Cerebellar nuclear complex (tissue), 1 donor: ENCODE measurements at places on chromosomes 4 and X.

- no peak for DNase-seq
Measured at GRCh38 chr4:13349096-13349495, 135.0 kb downstream of the RAB28 start.

DNA sequence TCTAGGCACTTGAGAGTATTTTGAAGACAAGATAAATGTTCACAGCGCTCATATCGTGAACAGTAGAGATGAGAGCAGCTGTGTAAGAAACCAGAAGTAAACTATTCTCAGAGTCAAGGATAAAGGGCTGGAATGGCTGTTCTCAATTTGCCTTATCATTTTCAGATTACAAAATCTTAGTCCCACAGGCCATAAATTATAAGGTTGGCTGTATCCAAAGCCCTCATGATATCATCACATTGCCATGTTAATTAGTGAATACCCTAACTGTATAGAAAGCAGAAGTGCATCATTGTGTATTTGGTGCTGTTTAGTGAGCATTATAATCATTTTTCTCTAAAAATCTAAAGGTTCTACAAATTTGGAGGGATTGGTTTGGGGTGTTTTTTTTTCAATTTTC is 168.9 kb upstream of the EDNRA start:
- no peak for DNase-seq

- no peak for DNase-seq
Measured at GRCh38 chr4:10239982-10240654, 123.5 kb upstream of the WDR1 start.

DNA sequence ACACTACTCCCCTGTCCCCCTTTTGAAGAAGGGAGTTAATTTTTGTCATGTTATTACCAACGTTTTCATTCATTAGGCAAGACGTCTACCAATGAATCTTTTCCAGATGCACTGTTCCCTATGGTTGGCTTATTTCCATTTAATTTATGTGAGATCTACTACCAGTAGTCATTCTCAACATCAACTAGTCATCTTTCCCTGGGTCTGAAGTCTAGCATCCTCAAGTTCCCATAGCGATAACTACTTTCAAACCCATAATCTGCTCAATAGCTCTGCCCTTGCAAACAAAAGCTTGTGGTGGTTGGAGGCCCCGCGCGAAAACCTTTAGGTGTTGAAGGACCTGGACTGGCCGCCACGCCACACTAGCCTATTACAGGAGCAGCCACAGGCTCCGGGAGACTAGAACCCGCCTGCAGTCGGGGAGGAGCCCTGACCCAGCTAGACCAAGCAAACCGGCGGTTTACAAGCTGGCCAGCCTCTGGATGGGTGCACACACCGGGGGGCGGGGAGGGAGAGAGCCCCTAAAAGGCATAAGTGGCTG is 746 bp downstream of the PPAT start:
- no peak for DNase-seq

DNA sequence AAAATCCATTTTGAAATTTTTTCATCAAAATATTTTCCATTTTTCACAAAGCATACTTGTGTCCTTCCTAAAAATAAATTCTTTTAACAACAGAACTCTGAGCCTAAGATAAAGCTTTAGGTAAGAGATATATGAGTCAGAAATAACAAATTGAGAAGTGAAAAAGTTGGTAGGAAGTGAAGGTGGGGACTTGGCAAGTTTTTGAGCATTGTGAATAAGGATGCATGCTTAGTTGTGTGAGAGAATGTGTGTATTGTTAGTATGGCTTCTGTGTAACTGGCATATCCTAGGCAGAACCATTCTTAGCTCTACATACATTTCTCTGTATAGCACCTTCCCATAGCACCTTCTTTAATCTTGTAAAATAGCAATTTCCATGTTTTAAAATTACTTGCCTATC is 6.8 kb downstream of the ASB5 start:
- no peak for DNase-seq

- no peak for DNase-seq
Measured at GRCh38 chr4:169215656-169216055, 55.1 kb downstream of the SH3RF1 start.

DNA sequence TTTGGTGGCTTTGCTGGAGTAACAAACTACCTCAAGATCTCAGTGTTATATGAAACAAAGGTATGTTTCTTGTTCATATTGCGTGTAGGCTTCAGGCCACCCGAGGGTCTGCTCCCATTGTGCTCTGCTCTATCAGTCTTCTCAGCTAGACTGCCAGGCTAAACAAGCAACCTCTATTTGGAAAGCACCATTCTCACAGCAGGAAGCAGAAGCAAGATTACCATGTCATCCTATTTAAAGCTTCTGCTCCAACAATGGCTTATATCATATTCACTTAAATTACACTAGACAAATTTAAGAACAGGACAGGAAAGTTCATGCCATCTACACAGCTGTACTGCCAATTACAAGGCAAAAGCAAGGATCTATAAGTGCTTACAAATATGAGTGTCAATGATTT is 385.8 kb downstream of the PPARGC1A start:
- no peak for DNase-seq

GRCh38 chr4:13703096-13703495 is 75.6 kb upstream of the BOD1L1 start:
- no peak for DNase-seq

DNA sequence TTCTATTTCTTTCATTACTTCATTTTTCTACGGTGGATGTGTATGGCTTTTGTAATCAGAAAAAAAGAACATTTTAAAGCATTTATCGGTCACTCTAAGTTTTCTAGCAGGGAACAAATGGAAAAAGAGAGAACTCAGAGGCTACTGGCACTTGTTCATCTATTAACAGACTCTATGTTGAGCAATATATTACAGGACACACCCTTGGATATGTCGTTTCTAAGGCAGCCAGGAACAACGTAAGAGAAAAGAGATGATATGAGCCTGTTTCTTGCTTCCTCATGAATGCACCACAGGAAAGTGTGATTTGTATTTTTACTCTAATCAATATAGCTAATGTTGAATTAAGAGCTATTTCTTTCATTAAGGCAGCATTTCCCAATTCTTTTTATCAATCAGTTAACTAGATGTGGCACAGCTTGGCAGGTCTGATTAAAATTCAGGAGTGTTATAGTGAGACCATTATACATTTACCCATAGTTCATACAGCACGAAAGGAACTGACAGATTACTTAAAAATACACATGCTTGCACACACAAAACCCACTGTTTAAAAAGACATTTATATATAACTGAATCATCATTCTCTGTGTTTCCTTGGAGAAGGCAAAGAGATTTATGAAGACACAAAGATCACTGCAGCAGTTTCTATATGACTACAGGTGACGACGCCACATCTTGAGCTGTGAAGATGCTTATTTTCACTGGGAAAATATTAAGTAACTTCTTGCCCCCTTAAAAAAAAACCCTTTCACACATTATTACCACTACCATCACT is 13.0 kb downstream of the RAB9B start:
- DNase-seq, result no peak

DNA sequence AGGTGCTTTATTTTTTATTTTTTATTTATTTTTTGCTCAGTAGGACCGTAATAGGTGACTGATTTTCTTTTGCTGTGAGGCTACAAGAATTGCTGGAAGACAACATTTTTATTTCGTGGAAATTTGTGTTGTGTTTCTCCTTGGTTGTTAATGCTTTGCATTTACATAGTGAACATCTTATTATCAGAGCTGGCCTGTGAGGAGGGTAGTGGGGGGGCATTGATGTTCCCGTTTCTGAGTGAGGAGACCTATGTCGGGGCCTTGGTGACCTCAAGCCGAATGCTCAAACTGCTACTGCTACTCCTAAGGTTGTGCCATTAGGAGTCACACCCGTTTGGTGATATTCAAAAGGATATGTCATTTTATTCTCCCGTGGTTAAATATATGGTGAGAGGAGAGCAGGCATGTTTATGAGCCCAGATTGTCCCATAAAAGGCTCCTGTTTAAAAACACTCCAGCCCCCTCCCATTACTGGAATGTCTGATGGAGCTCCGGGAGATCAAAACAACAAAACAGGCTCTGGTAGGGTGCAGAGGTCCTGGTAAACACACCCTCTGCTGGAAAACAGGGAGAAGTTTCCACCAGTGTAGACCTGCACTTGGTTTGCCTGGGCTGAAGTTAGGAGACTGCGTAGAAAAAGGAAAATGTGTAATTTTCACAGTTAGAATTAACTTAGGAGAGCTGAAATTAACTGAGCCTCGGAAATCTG is 5.6 kb downstream of the PDGFRA start:
- no peak for DNase-seq

GRCh38 chr4:174215961-174216680 is 67.3 kb downstream of the FBXO8 start:
- DNase-seq, result no peak

DNA sequence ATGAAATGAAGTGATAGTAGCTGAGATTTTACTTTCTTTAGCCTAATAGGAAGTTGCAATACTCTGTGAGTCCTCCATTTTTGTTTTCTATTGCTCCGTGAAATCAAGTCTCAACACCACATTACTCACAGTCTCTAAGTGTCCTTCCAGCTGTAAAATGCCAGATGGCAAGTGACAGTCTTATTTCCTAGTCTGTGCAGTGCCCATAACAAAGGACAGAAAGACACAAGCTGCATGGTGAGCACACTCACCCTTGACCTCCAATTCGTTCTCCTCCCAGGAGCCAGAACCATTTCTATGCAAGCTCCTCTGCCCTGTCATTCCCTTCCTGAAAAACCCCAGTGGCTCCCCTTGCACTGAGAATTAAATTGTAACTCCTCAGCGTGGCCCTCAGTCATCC is 101.6 kb downstream of the PARM1 start:
- no peak for DNase-seq

- DNase-seq, result no peak
Measured at GRCh38 chr4:79141530-79141929, 184.3 kb downstream of the NAA11 start.

DNA sequence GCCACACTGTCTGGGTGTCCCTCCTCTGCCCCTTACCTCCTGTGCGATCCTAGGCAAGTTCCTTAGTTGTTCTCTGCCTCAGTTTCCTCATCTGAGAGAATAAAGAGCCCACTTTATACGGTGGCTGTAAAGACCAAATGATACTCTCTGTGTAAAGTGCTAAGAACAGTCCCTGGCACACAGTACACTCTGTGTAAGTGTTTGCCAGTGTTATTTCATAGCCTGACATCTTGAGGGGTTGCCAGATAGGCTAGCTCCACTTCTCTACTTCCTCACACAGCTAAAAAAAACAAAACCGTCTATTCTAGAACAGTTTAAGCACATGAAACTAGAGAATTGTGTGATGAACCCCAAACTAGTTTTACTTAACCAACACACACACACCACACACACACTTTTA is 17.1 kb downstream of the SPON2 start:
- DNase-seq, result no peak

- no peak for DNase-seq
Measured at GRCh38 chr4:43360296-43360695, 467.8 kb downstream of the GRXCR1 start.

GRCh38 chrX:23811108-23811651 is 28.2 kb downstream of the SAT1 start:
- DNase-seq, result no peak

DNA sequence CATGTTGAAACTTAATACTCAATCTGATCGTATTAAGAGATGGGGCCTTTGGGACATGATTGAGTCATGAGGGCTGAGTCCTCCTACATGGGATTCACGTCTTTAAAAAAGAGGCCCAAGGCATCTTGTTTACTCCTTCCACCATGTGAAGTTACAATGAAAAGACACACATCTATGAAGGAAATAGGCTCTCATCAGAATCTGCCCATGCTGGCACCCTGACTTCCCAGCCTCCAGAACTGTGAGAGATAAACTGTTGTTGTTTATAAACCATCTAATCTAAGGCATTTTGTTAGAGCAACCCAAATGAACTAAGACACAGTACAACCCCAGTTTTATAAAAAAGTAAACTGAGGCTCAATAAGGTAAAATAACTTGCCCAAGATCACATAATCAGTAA is 32.3 kb downstream of the PPP3CA start:
- no peak for DNase-seq

- DNase-seq, result no peak
Measured at GRCh38 chrX:49247346-49247745, 12.1 kb downstream of the CCDC22 start.

- no peak for DNase-seq
Measured at GRCh38 chr4:126144543-126145237, 829.9 kb downstream of the FAT4 start.

- DNase-seq, result no peak
Measured at GRCh38 chr4:152369203-152369901, 166.5 kb downstream of the FBXW7 start.

DNA sequence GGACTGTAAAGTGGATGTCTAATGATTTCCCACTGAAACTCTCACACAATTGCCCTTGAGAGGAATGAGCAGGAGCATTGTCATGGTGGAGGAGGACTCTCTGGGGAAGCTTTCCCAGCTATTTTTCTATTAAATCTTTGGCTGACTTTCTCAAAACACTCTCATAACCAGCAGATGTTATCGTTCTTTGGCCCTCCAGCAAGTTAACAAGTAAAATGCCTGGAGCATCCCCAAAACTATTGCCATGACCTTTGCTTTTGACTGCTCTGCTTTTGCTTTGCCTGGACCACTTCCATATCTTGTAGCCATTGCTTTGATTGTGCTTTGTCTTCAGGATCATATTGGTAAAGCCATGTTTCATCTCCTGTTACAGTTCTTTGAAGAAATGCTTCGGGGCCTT is 120.2 kb upstream of the PDE5A start:
- no peak for DNase-seq

GRCh38 chr4:2750719-2751605 is 5.2 kb downstream of the TNIP2 start:
- no peak for DNase-seq

- no peak for DNase-seq
Measured at GRCh38 chr4:104975617-104976016, 171.1 kb upstream of the TET2 start.

GRCh38 chrX:39518476-39519029 is 579.2 kb downstream of the BCOR start:
- DNase-seq, result no peak

- no peak for DNase-seq
Measured at GRCh38 chr4:139921429-139922184, 232.4 kb downstream of the MAML3 start.

GRCh38 chrX:936979-937769 is 275.3 kb downstream of the CRLF2 start:
- no peak for DNase-seq

DNA sequence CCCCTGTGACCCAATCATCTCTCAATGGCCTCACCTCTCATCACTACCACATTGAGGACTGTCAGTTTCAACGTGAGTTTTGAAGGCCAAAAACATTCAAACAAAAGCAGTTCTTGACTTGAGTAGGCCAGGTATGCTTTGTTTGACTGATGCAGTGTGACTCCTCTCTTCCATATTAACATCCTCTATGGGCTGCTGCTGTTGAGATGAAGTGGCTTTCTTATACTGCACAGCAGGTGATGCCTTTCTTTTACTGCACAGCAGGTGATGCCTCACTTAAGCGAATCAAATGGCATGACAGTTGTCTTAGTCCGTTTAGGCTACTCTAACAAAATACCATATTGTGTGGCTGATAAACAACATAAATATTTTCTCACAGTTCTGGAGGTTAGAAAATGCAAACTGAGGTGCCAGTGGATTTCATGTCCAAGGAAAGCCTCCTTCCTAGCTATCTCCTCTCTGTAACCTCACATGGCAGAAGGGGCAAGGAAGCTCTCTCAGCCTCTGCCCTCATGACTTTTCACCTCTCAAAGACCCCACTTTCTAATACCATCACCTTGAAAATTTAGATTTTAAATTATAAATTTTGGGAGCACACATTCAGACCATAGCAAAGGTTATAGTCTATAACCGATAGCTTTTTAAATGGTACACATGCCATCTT is 2267.9 kb upstream of the AGA start:
- no peak for DNase-seq
